Central memory CD4-positive, alpha-beta T cell (primary cell): ENCODE measurements at places on chromosomes 16 and 17.

GRCh38 chr16:75064403-75065148 lies 52.0 kb downstream of the LDHD start:
- peak; percentile 1 for DNase-seq

- DNase-seq, result peak; percentile 34
These were observed 56.4 kb downstream of the SLC6A2 start for GRCh38 chr16:55711959-55712876.

GRCh38 chr16:23827057-23827456 lies 8.7 kb upstream of the PRKCB start:
- DNase-seq, result peak; percentile 25

DNA sequence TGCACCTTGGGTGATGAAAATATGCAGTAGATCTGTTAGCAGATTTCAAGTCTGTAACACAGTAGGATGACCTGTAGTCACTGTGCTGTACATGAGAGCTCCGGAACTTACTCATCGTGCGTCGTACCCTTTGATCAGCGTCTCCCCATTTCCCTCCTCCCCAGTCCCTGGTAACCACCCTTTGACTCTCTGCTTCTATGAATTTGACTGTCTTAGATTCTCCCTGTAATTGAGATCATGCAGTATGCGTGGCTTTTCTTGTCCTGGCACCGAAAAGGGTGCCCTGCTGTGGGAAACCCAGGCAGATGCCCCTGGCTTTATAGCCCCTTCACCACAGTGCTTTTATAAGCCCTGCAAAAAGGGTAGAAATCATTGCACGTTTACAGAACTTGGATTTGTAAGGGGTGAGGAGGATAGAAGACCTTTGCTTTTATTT lies 20.5 kb downstream of the CLEC16A start:
- DNase-seq, result peak; percentile 78

GRCh38 chr17:28501421-28502284 lies 4.5 kb upstream of the FOXN1 start:
- no peak for DNase-seq

DNA sequence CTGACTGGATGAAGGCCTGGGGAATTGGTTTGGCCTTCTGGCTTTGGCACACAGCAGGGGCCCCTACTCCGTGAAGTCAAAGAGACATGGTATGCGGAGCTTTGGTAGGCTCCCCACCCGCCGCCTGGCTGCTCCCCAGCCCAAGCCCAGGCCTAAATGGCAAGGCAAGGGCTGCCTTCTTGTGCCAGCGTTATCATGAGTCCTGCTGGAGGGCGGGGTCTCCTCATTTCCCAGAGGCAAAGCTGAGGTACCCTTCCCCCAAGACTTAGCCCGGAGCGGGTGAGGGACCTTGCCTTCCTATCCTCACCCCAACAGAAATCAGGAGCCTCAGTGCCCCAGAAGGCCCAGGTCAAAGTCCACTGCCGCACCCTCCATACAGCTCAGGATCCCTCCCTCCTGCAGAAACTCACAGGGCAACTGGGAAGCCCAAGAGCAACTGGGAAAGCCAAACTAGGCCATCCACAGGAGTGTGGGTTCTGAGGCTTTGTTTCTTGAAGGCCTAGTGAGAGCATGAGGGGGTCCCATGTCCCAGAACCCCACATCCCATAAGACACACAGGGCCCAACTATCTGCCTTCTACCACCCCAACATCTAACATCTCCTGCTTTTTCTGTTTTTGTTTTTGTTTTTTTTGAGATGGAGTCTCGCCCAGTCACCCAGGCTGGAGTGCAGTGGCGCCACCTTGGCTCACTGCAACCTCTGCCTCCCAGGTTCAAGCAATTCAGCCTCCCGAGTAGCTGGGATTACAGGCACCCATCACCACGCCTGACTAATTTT lies 9.3 kb downstream of the PGAP3 start:
- DNase-seq, result no peak

GRCh38 chr16:83269048-83269447 lies 538.7 kb upstream of the HSBP1 start:
- DNase-seq, result no peak

DNA sequence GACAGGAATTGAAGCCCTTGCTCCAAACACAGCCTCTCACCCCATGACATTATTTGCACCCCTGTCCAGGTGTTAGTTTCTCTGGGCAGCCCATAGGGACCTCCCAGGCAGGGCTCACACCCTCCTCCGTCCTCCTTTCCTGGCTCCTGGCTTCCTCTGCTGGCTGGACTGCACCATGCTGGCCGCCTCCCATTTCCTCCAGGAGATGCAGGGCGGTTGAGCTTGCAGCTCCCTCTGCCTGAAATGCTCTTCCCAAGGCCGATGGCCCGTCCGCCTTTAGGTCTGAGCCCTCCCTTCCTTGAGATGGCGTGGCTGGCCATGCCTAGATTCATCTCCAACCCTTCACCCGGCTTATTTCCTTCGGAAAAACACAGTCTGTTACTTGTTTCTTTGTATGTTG lies 334.8 kb downstream of the SNX29 start:
- no peak for DNase-seq

DNA sequence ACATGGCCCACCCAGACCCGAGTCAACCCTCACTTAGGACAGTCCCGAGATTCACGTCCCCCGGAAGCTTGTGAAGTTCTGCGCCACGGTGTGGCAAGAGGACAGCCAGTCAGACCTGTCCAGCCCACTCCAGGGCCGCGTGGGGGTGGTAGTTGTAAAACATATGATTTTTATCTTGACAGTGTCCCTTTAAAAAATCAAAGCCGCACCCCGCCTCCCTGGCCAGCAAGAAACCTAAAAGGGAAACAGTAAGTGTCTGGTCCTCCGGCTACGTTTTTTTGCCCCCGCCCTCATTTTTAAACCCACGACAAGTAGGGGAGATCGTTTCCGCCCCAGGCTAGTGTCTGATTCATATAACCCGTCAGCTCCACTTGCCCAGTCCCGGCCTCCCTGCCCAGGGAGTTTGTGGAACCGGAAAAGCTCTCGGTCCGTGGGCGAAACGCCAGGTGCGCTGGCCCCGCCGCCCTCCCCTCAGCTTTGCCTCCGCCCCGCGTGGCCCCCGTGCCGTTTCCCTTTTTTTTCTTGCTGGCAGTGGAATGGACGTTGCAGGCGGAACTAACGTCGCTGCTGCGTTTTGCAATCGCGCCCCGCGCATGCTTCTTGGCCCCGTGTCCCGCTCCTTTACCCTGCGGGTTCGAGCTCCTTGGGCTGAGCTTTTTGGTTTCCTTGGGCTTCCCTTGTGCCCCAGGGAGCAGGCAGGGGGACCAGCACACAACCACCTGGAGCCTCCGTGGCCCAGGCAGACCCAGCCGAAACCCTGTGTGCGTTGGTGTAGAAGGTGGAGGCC lies 13.3 kb upstream of the NUDT16L1 start:
- DNase-seq, result no peak

GRCh38 chr17:19294443-19294842 lies 57.3 kb downstream of the EPN2 start:
- DNase-seq, result no peak

DNA sequence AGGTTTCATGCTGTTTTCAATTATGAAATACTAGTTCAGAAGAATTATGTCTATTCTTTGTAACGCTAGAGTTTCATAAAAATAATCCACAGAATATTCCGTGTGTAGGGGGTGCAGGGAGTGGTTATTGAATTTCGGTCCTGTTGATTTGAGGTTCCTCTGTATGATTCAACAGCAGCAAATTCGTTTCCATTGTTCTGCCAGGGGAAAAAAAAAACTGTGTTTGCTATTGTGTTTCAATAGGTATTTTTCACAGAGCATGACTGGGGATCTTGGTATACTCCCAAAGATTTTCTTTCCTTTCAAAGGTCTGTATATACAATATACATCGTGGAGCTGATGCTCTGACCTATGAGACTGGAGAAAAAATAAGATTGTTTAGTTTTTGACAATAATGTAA lies 15.8 kb downstream of the SHISA9 start:
- no peak for DNase-seq

- DNase-seq, result no peak
These were observed 98.4 kb upstream of the PLCG2 start for GRCh38 chr16:81680444-81681275.

DNA sequence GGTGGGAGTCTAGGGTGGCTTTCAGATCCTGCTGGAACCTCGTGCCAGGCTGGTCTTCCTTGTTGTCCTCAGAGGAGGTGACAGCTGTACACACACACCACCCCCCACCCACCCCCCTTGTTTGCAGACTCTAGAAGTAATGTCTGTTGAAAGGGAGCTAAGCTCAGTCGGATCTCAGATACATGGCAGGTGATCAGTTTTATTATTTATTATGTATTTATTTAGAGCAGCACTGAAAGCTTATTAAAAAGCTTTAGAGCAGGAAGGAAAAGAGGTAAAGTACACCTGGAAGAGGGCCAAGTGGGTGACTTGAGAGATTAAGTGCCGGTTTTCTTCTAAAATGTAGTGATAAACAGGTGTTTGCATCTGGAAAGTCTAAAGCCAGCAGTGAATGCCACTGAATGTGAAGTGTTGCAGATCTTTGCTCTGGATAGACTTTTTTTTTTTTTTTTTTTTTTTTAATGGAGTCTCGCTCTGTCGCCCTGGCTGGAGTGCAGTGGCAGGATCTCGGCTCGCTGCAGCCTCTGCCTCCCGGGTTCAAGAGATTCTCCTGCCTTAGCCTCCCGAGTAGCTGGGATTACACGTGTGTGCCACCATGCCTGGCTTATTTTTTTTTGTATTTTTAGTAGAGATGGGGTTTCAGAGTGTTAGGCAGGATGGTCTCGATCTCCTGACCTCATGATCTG lies 40.2 kb downstream of the FOXK2 start:
- DNase-seq, result no peak

DNA sequence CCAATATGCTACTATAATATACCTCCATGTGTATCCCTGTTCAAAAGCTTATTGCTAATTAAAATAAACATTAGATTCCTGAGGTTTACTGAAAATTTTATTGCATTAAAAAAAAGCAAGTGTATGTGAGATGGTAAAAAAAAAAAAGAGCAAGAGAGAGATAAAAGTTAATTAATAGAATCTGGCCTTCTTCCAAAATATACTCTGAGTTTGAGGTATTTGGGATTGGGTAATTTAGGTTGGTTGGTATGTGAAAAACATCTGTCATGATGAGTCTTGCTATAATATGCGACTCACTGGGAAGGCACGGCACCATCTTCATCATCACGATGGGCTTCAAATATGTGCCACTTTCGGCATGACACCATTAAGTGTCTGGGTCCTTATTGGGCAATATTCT lies 711.1 kb upstream of the SOX9 start:
- DNase-seq, result no peak

- DNase-seq, result no peak
These were observed 3.2 kb downstream of the TERB1 start for GRCh38 chr16:66798161-66798560.

GRCh38 chr17:47295037-47295873 lies 28.5 kb upstream of the EFCAB13 start:
- DNase-seq, result no peak

DNA sequence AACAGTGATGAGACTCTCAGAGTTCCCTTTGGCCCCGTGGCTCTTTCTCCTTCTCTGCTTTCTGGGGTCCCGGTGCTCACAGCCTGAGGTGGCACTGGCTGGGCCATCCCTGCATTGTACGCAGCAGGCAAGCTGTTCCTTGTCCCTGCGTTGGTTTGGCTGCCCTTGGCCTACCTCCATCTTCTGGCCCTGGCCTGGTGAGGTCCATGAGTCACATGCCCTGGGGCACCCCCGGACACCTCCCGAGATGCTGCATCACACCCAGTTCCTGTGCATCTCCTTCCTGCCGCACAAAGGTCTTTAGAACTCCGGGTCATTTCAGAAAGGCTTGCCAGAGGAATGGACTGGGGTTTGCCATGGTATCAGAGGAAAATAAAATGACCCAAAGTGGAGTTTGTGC lies 9.5 kb downstream of the SULT1A2 start:
- no peak for DNase-seq

DNA sequence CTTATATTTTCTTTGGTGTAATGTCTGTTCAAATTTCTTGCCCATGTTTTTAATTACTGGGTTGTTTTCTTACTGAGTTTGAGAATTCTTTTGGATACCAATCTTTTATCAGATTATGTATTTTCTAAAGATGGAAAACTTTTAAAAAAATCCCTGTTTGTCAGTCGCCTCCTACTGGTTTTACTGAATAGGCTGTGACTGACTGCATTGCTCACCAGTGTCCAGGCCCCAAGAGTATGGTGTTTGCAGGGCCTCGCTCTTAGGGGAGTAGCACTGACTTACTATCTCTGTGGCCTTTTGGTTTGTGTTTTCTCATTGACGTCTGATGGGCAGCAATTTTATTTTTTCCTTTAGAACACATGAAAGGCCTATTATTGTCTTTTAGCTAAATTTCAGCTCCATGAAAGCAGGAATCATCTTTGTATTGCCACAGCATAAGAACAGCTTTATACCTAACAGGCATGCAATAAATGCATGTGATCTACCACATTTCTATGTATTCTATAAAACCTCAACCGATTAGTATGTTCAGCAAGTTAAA lies 188.4 kb downstream of the AATF start:
- DNase-seq, result no peak

- DNase-seq, result no peak
These were observed 4.8 kb downstream of the SCN4A start for GRCh38 chr17:63967953-63968352.

DNA sequence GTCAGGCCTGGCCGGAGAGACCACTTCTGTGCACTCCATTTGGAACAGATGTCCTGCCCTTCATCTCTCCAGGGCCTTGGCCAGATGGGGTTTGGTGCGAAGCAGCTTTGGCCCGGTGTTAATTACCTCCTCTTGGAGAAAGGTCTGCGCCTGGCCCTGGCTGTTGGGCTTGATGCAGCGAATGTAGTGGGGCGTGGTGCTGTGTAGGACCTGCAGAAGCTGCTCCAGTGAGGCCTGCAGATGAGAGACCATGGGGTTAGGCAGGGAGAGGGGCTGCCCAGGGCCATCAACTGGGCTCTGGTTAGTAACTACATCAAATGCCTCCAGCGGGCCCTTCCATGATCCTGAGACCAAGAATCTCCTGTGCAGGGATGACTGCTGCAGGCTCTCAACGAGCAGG lies 18.7 kb downstream of the ZNHIT3 start:
- no peak for DNase-seq

GRCh38 chr16:4409081-4409932 lies 7.1 kb downstream of the CORO7 start:
- DNase-seq, result no peak

DNA sequence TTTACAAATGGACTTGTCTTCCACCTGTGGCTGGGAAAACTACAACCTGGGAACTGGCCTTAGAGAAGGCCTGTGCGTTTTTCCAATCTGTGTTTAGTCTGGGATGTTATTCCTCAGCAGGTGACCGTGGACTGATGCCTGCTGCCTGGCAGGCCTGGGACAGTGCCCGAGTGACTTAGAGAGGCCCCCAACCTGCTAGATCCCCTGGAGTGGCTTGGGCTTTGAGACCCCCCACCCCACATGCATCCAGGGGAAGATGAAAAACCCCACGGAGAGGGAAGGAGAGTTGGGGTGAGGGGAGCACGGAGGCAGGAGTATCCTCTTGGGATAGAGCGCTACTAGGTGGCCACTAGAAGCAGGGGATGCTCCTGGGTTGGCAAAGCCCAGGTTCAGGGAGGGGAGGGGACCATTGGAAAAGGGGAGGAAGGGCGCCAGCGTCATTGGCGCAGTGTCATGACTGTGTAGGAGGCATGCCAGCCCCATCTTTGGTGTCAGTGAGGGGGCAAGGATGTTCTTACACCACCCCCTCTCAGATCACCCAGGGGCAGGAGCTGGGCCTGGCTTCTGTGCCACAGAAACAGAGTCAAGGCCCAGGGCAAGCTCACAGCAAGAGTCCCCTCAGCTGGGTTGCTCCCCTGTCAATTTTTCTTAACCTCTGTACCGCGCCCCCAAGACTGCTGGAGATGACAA lies 54.1 kb downstream of the MEAK7 start:
- no peak for DNase-seq
